ENCODE measurements at places on chromosomes 6 and 20. TPM values are rescaled to one million over a fixed set of nuclear protein-coding genes. Genes with fewer than 3 reads are reported as not detected.

- H3K4me1 ChIP-seq: no peaks in the 10 kb centered on the region
- H3K27me3 ChIP-seq: no peaks in the 10 kb centered on the region
- H3K36me3 ChIP-seq: no peaks in the 10 kb centered on the region
- no peak overlapping the region for H3K27ac ChIP-seq
Observed at GRCh38 chr20:64244870-64245603, 10.5 kb upstream of the PCMTD2 start.

The PLTP gene
- total RNA-seq: 637 TPM

The NOX3 gene
- not detected for total RNA-seq

The OXT gene
- total RNA-seq: not detected

GRCh38 chr6:105596284-105596755, 193.4 kb upstream of the PREP start:
- H3K27me3 ChIP-seq: no peaks in the 10 kb centered on the region
- H3K27ac ChIP-seq: no peak overlapping the region
- H3K4me3 ChIP-seq: no peak overlapping the region

The PSMB9 gene
- total RNA-seq: 24.2 TPM

- H3K27me3 ChIP-seq: no peaks in the 10 kb centered on the region
- no peak overlapping the region for H3K27ac ChIP-seq
- peaks cover 7% of the 10 kb centered on the region for H3K4me1 ChIP-seq
- no peaks in the 10 kb centered on the region for H3K36me3 ChIP-seq
- no peak for DNase-seq
- H3K4me3 ChIP-seq: peak overlapping the region; percentile 88
Observed at GRCh38 chr6:28865401-28866204, 58.2 kb downstream of the TRIM27 start.

- no peak overlapping the region for H3K27ac ChIP-seq
- DNase-seq: no peak
- peaks cover 22% of the 10 kb centered on the region for H3K4me1 ChIP-seq
- no peaks in the 10 kb centered on the region for H3K27me3 ChIP-seq
- H3K4me3 ChIP-seq: no peak overlapping the region
Observed at GRCh38 chr6:14278006-14278405, 160.4 kb downstream of the CD83 start.

The PPIL6 gene
- total RNA-seq: 2.2 TPM

GRCh38 chr20:37007898-37008649, 56.6 kb upstream of the SAMHD1 start:
- H3K36me3 ChIP-seq: peaks cover 3% of the 10 kb centered on the region
- no peak overlapping the region for H3K4me3 ChIP-seq
- no peaks in the 10 kb centered on the region for H3K4me1 ChIP-seq
- H3K27me3 ChIP-seq: no peaks in the 10 kb centered on the region
- no peak overlapping the region for H3K27ac ChIP-seq

DNA sequence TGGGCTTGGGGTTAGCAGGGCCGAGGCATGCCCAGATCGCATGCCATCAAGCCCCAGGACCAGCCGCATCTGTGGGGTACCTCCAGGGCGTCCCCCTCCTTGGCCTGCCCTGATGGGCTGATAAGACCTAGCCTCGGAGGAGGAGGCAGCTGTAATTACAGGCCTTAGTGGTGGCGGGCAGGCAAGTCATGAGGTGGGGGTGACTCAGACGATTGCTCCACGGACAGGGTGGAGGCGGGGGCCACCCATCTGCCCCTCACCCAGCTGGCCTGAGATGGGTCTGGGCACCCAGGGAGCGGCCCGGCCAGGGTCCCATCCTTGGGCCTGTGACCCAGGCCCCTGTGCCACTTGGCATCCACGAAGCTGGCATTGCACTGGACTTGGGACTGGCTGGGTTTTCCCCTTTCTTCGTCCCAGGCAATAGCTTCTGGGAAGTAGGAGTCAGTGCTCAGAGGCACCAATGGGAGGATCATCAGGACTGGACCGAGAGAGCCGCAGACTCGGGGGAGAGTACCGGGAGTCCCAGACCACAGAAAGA, 57.5 kb downstream of the CEBPB start:
- DNase-seq: no peak
- H3K27me3 ChIP-seq: no peaks in the 10 kb centered on the region
- no peaks in the 10 kb centered on the region for H3K36me3 ChIP-seq
- no peak overlapping the region for H3K4me3 ChIP-seq
- H3K4me1 ChIP-seq: no peaks in the 10 kb centered on the region
- H3K27ac ChIP-seq: no peak overlapping the region

- no peaks in the 10 kb centered on the region for H3K27me3 ChIP-seq
- H3K4me3 ChIP-seq: peak overlapping the region; percentile 79
- DNase-seq: no peak
- peak overlapping the region; percentile 69 for H3K27ac ChIP-seq
- H3K4me1 ChIP-seq: peaks cover 5% of the 10 kb centered on the region
Observed at GRCh38 chr6:112086744-112087135, 542 bp downstream of the TUBE1 start.

DNA sequence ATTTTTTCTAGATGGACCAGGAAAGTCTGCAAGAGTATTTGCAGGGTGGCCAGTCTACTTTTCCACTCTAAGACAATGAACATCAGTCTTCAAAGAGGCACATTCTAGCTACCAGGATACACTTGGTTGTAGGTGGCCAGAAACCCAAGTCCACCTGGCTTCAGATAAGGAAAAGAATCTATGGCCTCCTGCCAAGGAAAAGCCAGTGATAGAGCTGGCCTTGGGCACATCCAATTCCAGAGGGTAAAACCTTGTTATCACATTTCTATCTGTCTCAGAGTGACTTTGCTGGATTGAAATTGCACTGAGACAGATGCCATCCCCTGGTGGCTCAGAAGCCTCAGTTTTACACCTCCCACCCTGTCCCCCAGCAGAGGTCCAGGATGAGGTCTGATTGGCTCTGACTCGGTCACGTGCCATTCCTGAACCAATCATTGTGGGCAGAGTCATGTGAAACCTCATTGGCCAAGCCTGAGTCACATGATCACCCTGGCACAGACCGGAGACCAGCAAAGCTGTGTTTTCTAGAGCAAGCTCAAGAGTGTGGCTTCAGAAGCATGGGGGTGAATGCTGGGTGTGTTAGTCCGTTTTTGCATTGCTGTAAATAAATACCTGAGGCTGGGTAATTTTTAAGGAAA, 497.4 kb upstream of the SULF2 start:
- no peak overlapping the region for H3K27ac ChIP-seq
- H3K4me3 ChIP-seq: no peak overlapping the region
- H3K27me3 ChIP-seq: no peaks in the 10 kb centered on the region
- no peaks in the 10 kb centered on the region for H3K36me3 ChIP-seq
- no peak for DNase-seq

GRCh38 chr20:20827992-20828597, 115.7 kb upstream of the RALGAPA2 start:
- no peaks in the 10 kb centered on the region for H3K27me3 ChIP-seq
- H3K4me1 ChIP-seq: no peaks in the 10 kb centered on the region
- no peak for DNase-seq
- no peaks in the 10 kb centered on the region for H3K36me3 ChIP-seq
- H3K4me3 ChIP-seq: no peak overlapping the region
- H3K27ac ChIP-seq: no peak overlapping the region

GRCh38 chr6:39342692-39343395, 20.3 kb upstream of the KCNK16 start:
- peaks cover 88% of the 10 kb centered on the region for H3K4me1 ChIP-seq
- no peaks in the 10 kb centered on the region for H3K36me3 ChIP-seq
- H3K27me3 ChIP-seq: no peaks in the 10 kb centered on the region
- H3K4me3 ChIP-seq: no peak overlapping the region

The PPIL4 gene
- 33.8 TPM for total RNA-seq

- no peak overlapping the region for H3K27ac ChIP-seq
- no peaks in the 10 kb centered on the region for H3K4me1 ChIP-seq
- no peaks in the 10 kb centered on the region for H3K36me3 ChIP-seq
- no peaks in the 10 kb centered on the region for H3K27me3 ChIP-seq
- DNase-seq: no peak
Observed at GRCh38 chr20:55740076-55740475, 265.2 kb downstream of the CBLN4 start.

- H3K27me3 ChIP-seq: no peaks in the 10 kb centered on the region
- DNase-seq: no peak
- H3K36me3 ChIP-seq: no peaks in the 10 kb centered on the region
- no peaks in the 10 kb centered on the region for H3K4me1 ChIP-seq
- no peak overlapping the region for H3K4me3 ChIP-seq
- H3K27ac ChIP-seq: no peak overlapping the region
Observed at GRCh38 chr20:48866936-48867335, 39.1 kb upstream of the PREX1 start.

GRCh38 chr6:124797224-124797623, 165.0 kb upstream of the RNF217 start:
- no peak overlapping the region for H3K4me3 ChIP-seq
- H3K4me1 ChIP-seq: no peaks in the 10 kb centered on the region
- no peaks in the 10 kb centered on the region for H3K27me3 ChIP-seq
- DNase-seq: no peak
- no peaks in the 10 kb centered on the region for H3K36me3 ChIP-seq
- H3K27ac ChIP-seq: no peak overlapping the region

DNA sequence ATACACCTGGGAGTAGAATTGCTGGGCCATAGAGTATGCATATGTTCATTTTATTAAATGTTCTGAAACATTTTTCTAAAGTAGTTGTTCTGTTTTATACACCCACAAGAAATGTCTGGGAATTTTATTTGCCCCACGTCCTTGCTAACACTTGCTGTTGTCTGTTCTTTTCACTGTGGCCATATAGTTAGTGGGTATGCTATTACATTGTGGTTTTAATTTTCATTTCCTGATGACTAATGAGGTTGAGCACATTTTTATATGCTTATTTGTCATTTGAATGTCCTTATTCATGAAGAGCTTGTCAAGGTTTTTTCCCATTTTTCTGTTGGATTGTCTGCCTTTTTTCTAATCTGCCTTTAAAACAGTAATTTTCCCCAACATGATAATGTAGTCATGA, 41.5 kb upstream of the TGM3 start:
- no peaks in the 10 kb centered on the region for H3K27me3 ChIP-seq
- no peak for DNase-seq
- H3K4me1 ChIP-seq: no peaks in the 10 kb centered on the region
- no peaks in the 10 kb centered on the region for H3K36me3 ChIP-seq

GRCh38 chr6:108960601-108961000, 112.4 kb downstream of the ARMC2 start:
- H3K27ac ChIP-seq: peak overlapping the region; percentile 9
- H3K36me3 ChIP-seq: no peaks in the 10 kb centered on the region
- H3K4me1 ChIP-seq: no peaks in the 10 kb centered on the region
